ENCODE measurements at places on chromosomes 6 and 20.

GRCh38 chr6:110083875-110084585, 95.4 kb downstream of the WASF1 start:
- DNase-seq = no peak

GRCh38 chr6:35476004-35476403, 7.8 kb downstream of the RPL10A start:
- no peak for DNase-seq

- no peak for DNase-seq
Measured at GRCh38 chr6:93943661-93944060, 524.3 kb upstream of the EPHA7 start.

GRCh38 chr6:77456531-77457248, 6.6 kb downstream of the HTR1B start:
- no peak for DNase-seq

DNA sequence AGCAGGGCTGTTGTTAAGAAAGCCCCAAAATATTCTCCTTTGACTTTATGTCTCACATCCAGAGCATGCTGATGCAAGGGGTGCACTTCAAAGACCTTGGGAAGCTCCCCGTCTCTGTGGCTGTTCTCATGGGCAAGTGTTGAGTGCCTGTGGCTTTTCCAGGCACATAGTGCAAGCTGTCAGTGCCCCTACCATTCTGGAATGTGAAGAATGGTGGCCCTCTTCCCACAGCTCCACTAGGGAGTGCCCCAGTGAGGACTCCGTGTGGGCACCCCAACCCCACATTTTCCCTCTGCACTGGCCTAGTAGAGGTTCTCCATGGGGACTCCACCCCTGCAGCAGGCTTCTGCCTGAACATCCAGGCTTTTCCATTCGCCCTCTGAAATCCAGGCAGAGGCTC, 673.7 kb downstream of the HTR1B start:
- DNase-seq = no peak

DNA sequence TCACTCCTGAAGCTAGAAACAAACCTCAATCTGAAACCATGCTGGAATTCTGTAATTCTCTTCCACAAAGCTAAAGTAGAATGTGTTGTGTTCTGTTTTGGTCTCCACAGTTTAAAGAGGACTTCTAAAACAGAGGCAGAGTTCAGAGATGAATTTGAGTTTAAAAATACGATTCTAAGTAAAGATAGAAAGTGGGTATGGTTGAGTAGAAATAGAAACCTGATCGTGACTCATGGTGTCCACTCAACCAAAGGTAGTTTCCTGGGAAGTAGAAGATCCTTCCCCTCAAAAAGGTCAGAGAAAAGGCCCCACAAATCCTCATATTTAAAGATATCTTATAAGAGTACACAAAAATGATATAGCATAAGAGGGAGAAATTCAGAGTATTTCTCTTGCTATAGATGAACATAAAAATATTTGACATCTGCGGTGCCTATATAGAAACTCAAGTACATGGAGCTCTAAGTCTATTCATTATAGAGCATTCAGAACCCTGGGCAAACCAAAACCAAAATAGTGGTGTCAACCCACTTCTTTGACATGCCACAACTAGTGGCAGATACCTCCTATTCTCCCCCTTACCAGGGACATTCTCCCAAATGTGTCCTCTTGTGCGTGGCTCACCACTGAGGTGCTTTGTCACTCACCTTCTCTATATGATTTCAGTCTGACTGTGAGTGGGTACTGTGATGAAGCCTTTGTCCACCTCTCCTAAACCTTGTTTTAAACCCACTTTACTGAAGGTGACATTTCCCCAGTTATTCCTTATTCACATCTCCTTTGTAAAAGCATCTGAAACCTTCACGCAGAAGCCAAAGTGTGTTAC, 84.5 kb downstream of the PLCB1 start:
- DNase-seq = no peak

GRCh38 chr6:89122625-89123024, 4.8 kb upstream of the SRSF12 start:
- DNase-seq = no peak

DNA sequence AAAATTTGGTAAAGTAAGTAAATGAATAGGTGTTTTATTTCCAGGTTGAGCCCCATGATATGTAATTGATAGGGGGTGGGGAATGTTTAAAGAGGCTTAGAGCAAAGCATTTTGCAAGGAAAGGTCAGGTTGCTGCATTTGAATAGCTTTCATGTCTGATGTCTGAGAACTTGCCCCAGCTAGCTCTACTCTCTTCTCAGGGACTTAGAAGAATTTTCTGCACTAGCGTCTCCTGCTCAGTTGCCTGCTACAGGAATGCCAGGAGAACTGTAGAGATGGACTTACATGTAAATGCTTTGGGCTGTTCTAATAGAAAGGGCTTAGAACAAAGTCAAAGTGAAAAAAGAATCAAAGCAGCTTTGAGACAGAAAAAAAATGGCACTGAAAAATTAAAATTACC, 35.5 kb downstream of the TRMT6 start:
- no peak for DNase-seq

- DNase-seq = no peak
Measured at GRCh38 chr6:121032268-121033006, 301.8 kb downstream of the TBC1D32 start.

DNA sequence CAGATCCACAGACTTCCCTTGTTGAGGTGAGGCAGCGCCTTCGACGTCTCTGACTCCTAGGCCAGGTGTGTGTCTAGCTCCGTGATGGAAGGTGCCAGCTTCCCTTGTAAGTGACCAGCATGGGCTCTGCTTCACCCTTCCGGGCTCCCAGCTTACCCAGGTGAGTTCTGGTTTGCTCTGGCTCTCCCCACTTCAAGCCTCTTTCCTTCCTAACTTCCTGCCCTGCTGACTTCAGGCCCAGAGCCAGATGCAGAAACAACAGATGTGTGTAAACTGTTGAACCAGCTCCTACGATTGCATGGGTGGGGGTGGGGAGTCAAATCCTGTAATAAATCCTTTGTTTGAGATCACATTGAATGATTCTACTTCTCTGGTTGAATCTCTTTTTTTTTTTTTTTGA, 51.6 kb upstream of the BMP6 start:
- no peak for DNase-seq

All from cortex of kidney (tissue), 1 donor.